ENCODE measurements at places on chromosomes 7 and 10.
A peak's percentile ranks its signal among the peaks of the same experiment; 100 is the strongest.

DNA sequence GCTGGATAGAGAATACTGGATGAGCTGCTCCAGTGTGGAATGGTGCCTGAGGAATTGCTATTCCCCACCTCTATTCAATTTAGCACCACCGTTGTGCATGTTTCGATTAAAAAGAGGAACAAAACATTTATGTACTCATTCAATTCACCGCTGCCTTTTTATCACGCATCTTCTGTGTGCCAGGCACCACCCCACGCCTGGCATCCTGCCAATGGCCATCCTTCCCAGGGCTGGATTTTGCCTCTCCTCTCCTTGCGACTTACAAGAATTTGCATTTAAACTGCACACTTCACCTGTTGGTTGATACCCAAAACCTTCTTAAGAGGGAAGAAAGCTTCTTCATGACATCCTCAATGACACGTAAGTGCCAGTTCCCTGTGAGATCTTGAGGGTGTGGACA, 110.2 kb upstream of the DPP6 start:
- DNase-seq = no peak

- DNase-seq = no peak
Observed at GRCh38 chr10:44745920-44746319, 165.2 kb upstream of the TMEM72 start.

DNA sequence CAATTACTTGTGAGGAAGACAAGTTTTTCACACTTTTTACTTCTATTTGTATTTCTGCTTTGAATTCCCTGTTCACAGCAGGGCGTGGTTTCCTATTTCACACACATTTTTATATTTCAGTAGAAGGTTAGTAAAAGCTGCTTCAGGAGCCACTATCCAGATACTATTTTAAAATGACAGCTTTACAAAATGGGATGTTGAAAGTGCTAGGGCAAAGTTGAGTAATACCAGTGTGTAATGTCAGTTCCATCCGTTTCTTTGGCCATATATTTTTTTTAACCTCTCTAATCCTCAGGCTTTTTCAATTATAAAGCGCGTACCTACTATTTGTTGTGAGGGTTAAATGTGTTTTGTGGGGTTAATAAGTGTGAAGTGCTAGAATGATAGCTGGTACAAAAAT, 276.6 kb downstream of the GPR158 start:
- no peak for DNase-seq

GRCh38 chr7:157752832-157753291, 416.1 kb downstream of the DNAJB6 start:
- DNase-seq = no peak

DNA sequence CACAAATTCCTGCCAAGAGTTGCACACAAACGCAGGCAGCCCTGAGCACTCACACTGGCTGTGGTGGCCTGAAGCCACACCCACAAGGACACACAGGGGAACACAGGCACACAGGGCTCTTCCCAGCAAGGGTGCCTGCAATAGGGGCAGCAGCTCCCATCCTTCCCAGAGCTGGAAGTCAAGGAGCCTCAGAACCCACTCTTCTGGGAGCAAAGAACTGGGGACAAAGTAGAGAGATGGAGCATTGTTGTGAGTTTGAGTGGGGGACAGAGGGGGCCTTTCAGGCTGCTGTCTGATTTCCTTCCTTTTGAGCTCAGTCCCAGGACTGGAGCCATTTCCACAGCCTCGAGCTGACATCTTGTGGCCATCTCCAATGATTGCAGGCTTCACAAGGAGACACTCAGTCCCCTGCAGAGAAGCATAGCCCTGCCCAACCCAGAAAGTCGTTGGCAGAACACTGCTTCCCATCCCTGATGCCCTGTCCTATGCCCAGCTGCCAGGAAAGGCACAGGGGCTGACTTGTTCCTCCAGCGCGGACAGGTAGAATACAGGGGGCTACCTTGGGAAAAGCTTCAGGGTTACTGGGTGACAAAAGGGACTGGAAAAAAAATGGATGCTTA, 34.4 kb upstream of the SLF2 start:
- peak; percentile 26 for DNase-seq

GRCh38 chr7:74284781-74285259, 4.4 kb upstream of the CLIP2 start:
- DNase-seq = no peak

GRCh38 chr10:62543571-62544355, 169.6 kb downstream of the ZNF365 start:
- DNase-seq = no peak

DNA sequence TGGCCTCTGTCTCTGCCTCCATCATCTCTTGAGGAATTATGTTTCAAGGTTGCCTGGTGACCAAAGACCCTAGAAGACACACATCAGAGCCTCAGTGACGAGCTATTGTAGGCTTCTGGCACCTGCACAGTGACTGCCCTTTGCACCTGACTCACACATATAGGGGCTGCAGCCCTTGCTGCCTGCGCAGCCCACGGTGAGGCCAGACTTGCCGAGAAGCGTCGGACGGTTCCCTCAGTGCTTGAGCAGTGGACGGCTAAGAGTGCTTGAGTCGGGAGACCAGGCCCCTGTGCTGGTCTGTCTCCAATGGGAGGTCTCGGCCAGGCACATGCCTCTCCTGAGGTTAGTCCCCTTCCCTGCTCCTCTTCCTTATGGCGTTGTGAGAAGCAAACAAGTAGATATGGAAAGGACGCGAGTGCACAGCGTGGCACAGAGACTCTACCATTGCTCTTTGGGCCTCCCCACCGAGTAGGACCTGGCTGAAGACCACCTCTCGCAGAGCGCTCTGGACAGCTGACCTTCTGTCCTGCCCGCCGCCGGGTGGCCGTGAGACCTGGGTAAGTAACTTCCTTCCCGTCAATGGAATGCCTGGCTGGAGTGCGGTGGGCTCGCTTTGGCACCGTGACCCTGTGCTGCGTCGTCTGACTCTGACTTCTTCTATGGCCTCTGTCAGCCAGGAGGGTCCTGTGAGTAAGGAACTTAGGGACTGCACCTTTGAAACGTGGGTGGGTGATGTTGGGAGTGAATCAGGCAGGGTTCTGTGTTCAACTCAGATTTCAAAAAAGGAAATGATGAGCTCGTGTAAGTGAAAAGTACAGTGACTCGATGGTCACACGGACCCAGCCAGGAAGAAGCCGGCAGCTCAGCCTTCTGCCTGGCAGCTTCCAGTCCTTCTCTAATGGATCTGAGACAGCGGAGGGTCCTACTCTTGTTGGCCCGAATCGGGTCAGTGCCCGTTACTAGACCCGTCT, 33.7 kb downstream of the ZNF775 start:
- no peak for DNase-seq

GRCh38 chr10:108319434-108320222, 1155.1 kb upstream of the SORCS1 start:
- DNase-seq = no peak

DNA sequence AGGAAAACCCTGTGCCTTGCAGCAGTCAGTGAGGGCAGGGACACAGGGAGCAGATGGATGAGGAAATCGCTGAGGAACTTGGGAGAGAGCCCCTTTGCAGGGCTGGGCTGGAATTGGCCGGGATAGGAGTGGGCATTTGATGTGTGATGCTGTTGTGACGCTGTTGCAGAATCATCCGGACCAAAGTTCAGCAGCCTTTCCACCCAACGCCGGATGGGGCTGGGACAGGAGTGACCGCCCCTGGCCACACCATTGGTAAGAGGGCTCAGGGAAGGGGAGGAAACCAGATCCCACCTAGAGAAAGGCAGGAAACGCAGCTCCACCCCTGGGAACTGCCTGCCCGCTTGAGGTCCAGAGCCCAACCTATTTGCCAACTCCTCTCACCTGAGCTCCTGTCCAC, 33.9 kb downstream of the PAX2 start:
- no peak for DNase-seq

DNA sequence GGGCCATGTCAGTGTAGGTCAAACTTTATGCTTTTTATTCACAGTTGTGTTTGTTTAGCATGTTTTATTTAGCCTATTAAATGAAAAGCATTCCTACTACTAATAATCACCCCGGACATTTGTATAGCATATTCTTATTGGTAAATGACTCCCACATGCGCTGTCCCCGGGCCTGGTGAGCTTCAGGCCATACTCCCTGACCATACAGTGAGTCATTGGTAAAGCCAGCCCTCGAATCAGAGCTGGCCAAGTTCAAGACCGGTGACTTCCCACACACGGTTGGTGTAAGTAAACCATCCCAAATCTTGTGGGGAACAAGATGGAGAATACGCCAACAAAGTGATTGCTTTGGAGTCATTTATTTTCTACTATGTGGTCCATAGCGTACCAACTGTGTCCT, 238.7 kb upstream of the TCF7L2 start:
- DNase-seq = no peak

GRCh38 chr10:131063311-131063710, 248.2 kb downstream of the TCERG1L start:
- DNase-seq = no peak

DNA sequence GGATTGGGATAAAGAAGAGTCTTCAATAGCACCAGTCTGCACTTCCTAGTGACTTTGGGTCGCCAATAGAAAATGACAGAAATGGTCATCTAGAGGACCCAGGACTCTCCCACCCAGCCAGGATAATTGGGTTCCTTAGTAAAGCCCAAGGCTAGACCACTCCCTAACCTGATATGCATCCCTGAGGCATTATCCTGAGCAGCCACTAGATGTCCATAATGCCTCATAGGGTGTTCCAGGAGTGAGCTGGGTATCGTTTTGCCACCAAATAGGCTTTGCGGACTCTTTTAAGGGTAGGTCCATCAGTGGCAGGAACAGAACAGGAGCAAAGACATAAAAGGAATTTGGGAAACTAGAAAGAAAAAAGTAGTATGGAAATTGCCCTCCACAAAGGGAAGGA, 4.5 kb upstream of the LRRC4 start:
- DNase-seq = peak; percentile 37
